ENCODE measurements at places on chromosomes 12 and 14.

- no peak for DNase-seq
Measured at GRCh38 chr12:99029511-99030271, 384.6 kb downstream of the APAF1 start.

DNA sequence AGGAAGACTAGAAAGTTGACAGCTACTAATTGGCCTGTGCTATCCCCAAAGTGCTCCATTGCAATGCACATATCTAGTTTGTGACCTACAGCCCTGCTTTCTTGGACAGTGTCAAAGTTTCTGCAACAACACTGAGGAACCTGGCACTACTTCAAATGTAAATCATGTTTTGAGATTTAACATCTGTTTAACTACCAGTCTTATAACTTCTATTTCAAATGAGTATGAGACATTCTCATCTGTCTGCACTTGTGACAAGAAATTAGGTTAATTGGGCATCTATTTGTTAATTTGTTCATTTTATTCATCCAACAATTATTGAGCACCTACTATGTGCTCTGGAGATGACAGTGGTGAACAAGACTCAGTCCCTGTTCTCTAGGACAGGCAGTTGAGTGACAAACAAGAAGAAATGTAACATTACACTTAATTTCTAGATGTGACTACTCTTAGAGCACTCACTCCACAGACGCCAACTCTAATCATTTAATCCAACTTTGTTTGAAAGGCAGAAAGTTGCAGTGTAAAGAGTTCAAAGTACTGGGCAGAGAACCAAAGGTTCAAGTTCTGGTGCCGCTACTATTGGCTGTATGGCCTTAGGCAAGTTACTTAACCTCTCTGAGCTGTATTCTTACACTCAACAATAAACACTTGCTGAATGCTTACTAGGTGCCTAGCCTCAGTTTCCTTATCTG lies 74.8 kb downstream of the HECTD4 start:
- DNase-seq = no peak

- no peak for DNase-seq
Measured at GRCh38 chr12:49428793-49429192, 61.5 kb downstream of the SPATS2 start.

- DNase-seq = no peak
Measured at GRCh38 chr12:121974026-121974985, 47.4 kb upstream of the BCL7A start.

- no peak for DNase-seq
Measured at GRCh38 chr12:123891516-123892179, 81.0 kb downstream of the CCDC92 start.
